ENCODE measurements at places on chromosomes 1 and 21.

DNA sequence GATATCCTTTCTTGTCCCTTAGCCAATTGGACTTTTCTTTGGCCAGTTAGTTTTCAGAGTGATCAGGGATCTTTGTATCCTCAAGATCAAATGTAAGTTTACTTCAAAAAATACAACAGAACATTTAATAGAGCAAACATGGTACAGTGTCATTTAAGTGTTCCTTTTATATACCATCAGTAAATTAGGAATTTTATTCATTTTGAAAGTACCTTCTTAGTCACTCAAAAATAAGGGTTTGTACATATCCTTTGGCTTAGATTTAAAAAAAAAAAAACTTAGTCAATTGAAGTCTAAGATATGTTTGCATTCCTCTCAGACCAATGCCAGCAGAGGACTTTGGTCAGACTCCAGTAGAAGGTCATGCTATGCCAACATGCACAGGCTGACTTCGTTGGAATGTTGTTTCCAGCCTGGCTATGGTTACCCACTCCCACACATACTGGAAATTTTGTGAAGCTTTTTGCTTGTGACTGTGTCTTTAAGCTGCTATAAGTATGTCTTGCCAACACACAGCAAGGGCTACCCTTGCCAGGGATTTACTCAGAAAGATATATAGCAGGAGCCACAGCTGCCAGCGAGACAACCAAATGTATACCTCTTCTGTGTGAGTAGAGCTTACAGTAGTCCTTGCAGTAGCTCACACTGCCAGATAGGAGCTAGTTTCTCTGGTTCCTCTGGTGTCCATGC is 81.5 kb upstream of the LRIF1 start:
- no peak for DNase-seq

DNA sequence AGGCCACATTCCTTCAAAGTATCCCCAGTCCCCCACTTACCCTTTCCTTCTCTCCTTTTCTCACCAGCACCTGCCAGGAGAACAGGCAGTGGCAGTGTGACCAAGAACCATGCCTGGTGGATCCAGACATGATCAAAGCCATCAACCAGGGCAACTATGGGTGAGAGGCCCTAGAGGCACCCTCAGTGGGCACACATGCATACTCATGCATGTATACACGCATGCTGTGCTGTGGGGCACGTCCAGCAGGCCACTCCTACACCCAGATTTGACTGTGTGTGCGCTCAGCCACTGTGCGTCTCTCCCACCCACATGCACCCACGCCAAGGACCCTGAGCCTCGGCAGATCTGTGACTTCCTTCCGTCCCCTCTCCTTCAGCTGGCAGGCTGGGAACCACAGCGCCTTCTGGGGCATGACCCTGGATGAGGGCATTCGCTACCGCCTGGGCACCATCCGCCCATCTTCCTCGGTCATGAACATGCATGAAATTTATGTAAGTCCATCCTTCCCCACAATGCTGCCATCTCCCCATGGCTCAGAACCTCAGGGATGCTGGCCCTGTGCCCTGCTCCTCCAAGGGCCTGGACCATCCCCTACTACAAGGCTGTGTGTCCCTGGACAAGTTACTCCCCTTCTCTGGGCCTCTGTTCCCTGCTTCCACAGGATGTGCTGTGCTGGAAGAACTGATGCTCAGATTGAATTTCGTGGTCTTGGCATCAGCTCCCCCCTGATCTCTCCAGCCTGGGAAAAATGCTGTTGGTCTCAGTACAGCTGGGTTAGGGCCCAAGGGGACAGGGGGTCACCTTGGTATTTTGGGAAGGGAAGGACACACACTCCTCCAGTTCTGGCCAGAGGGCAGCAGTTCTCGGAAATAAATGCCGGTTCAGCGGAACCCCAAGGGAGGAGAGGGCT is 7.0 kb downstream of the TINAGL1 start:
- no peak for DNase-seq

DNA sequence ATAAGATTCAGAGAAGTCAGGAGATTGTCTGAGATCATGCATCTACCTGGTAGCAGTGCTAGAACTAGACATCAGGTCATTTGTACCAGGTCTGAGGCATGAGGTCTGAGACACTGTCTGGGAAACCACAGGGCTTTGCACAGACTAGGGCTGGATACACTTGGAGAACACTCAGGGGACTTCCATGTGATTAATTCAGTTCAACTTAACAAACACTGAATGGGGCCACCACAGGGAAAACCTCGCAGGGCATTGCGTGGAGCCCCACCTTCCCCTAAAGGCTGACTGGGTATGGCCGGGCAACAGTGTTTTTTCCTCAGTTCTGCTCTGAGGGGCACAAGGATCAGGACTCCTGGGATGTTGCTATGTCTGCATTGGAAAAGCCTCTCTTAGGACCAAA is 86.5 kb upstream of the WARS2 start:
- DNase-seq: no peak

GRCh38 chr1:233718057-233718456 is 104.2 kb downstream of the KCNK1 start:
- DNase-seq: no peak

- DNase-seq: no peak
Measured at GRCh38 chr1:203045821-203046594, 19.7 kb downstream of the PPFIA4 start.

DNA sequence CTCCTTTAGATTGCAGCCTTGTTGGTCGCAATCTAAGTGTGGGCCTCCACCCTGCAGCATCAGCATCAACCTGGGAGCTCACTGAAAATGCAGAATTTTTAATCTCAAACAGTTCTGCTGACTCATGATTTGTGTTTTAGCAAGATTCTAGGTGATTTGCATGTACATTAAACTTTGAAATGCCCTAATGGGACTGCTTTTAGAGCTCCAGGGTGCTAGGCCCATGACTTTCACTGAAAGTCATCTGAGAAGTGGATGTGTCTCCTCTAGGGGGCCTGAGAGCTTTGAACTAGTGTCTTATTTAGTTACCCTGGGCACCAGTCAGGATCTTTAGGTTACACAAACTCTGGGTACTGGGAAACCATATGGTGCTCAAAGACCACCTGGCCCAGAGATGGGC is 9.0 kb downstream of the TRIM67 start:
- DNase-seq: no peak

DNA sequence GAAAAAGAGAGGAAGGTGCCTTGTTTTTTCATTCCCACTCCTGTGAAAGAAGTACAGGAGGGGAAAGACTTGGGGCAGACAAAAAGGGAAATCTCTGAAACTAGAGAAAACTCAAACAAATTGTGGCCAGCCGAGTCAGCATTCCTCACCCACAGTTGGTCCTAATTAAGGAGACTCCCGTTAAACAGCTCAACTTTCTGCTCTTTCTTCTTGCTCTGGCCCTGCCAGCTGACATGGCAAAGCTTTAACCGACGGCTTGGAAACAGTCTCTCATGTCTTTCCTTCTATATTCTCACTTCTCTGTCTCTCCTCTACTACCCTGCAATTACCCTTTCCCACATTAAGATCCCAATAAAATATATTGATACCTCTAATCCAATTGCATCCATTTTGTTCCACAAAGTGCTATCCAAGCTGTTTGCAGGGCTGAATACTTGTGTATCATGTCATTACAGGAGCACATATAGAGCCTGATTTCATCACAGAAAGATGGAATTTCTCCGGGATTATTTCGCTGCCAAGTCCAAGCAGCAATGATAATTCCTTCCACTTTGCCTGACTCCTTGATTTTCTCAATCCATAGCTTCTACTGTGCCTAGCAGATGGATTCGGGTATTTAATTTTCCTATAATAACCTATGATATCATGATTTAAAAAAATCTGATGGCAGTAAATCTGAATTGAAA is 65.4 kb upstream of the IPO9 start:
- no peak for DNase-seq

- no peak for DNase-seq
Measured at GRCh38 chr1:180962178-180962577, 49.5 kb downstream of the KIAA1614 start.

DNA sequence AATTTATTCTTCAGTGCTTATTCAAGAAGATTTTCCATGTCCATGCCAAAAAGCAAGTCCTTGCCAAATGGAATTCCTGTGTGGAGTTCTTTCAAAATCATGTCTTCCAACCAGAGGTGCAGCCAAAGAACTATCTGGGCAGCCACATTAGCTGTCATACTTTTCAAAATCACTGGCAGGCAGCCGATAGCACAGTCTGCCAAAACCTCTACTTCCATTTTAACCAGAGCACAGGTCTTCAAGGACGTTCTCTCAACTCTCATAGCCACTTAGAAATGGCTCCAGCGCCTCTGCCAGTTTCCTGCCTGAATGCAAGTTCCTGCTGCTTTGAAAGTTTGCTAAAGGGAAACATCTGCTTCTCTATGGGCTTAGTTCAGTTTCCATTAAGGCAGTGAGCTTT is 975.7 kb upstream of the ADGRL4 start:
- DNase-seq: no peak

All from stimulated activated CD4-positive, alpha-beta T cell treated with anti-CD3 and anti-CD28 coated beads, Interleukin-4, amount 100 ng/mL, for 48 hours (primary cell).